Mucosa of descending colon (tissue), 3 donors: ENCODE measurements at places on chromosomes 5 and 9. TPM values are rescaled to one million over a fixed set of nuclear protein-coding genes. Genes with fewer than 3 reads are reported as not detected.

PLAC8L1 gene
- total RNA-seq = not detected

DNA sequence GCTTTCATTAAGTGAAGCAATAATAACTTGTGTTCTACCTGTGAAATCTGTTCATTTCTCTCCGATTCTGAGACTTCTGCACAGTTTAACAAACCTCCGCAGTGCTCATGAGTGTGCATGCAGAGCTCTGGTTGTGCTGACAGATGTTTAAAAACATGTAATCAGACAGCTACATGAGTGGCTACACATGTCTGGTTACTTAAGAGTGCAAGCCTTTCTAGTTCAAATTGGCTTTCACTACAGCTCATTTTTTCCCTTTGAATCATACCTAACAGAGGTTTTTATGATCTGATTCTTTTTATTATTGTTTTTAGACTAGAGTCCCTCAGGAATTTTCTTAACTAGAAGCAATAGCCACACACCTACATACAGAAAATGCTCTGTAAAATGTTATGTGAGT lies 310.2 kb downstream of the ARRDC3 start:
- no peak for DNase-seq

- DNase-seq = no peak
Measured at GRCh38 chr5:6886866-6887265, 173.6 kb downstream of the TENT4A start.

GRCh38 chr9:122070728-122071515 lies 22.2 kb downstream of the TTLL11 start:
- DNase-seq = no peak

DNA sequence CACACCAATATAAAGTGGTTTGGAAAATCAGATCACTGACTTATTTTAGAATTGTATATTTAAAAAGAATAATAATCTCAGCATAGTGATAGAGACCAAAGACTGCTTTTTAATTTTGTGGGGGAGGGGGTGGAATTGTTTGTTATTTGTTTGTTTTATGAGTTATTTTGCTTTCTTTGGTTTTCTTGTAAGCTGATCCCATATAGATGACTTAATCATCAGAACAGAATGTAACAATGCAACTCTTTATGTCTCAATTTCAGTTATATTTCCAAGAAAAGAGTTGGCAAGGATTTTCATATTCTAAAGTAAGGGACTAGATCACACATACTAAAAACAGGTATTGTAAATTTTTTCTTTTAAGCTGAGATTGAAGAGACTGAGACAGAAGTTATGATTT lies 984.9 kb downstream of the TLE4 start:
- DNase-seq = no peak

DNA sequence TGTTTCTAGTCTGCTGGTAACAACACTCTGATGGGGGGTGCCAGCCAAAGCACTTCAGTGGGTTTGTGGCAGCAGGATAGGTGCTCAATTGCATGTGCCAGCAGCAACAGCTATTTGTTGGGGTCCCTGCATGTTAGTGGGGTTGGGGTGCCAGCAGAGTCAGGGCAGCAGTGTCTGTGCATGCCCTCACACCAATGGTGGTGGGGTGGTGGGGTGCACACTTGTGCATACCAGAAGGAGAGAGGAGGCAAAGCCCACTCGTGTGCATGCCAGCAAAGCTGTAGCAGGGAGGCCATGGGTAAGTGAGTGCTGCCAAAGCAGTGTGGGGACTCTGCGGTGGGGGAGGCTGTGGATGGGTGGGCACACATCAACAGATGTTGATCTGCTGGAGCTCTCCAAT lies 232.2 kb downstream of the GABRG2 start:
- no peak for DNase-seq

DNA sequence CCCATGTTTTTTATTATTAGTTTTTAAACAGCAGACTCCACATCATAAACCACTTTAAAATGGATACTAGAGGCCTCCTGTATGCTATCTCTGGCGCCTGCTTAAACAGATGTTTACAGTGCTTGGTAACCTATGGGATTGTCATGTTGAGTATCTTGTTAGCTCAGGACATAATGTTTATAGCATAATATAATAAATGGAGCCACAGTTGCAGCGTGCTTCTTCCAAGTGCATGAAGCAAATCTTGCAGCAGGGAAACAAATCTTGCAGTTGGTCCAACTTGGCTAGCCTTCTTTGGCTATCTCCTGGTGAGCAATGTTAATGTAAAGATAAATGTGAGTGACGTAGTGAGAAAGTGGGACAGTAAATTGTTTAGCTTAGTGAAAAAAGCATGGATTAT lies 2.8 kb downstream of the GHR start:
- DNase-seq = no peak

- DNase-seq = no peak
Measured at GRCh38 chr9:68443624-68444023, 87.2 kb downstream of the PGM5 start.
